ENCODE measurements at places on chromosomes 11 and 22.

DNA sequence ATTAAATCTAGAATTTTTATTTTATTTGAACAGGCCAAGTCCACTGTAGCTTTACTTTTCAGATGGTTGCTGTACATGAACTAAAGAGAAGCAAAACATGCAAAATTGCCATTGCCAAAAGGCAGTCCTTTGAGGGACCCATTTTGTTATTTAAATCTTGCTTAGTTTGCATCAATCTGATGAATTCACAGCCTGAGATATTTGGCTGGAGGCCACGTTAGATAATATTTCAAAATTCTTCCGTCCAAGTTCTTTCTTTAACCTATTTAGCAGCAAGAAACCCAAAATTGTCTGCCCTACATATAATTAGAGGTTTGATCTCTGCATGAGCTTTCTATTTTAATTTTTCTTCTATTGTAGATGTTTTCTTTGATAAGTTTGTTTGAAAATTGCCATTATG is 1706.9 kb upstream of the RAG2 start:
- no peak for DNase-seq

DNA sequence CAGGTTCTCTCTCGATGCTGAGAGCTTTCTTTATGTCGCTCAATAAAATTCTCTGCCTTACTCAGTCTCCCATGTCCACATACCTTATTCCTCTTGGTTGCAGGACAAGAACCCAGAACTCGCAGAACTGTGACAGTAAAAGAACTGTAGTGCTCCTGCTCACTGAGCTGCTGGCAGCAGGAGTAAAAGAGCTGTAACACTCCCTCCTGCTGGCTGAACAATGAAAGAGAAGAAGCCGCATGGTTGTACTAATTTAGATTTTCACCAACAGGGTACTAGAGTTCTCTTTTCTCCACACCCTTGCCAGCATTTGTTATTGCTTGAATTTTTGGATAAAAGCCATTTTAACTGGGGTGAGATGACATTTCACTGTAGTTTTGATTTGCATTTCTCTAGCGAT is 433.2 kb downstream of the GUCY1A2 start:
- DNase-seq = no peak

- no peak for DNase-seq
Observed at GRCh38 chr11:22763166-22763565, 66.4 kb downstream of the SVIP start.

- no peak for DNase-seq
Observed at GRCh38 chr22:31036671-31037550, 44.2 kb upstream of the SMTN start.

DNA sequence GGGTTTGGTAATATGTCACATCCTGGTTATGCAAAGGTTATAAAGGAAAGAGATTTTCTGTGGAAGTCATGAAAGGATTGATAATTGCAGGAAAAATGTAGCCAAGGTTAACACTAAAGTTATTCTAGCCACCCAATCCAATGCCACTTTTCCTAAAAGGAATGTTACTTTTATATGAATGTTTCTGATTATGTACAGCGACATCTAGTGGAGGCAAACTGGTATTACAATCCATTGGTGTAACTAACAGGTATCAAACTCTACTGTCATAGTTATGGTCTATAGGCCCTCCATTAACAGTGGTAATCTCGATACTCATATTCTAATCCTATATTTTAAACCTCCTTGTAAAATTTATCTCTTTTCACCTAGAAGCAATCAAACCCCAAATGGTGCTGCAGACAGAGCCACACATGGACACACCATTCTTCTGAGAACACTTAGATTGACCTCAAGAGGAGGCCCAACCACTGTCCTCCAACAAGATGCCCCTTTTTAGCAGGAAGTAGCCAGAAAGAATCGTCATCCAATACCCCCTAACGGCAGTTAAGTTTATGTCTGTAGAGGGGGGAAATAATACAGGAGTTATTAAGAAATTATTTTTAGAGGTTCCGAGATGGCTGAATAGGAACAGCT is 74.9 kb upstream of the RAG2 start:
- peak; percentile 66 for DNase-seq

Measured in hematopoietic multipotent progenitor cell treated with erythropoietin and hydrocortisone succinate and interleukin-3 and kit ligand, for 17 days (in vitro differentiated cells).